Heart left ventricle (tissue), 16 donors: ENCODE measurements at places on chromosomes 2 and 18. TPM values are rescaled to one million over a fixed set of nuclear protein-coding genes. Genes with fewer than 3 reads are reported as not detected.

GRCh38 chr2:153068915-153069314, 350.5 kb downstream of the ARL6IP6 start:
- no peak overlapping the region for H3K4me3 ChIP-seq
- DNase-seq: no peak
- no peak overlapping the region for H3K27ac ChIP-seq

DNA sequence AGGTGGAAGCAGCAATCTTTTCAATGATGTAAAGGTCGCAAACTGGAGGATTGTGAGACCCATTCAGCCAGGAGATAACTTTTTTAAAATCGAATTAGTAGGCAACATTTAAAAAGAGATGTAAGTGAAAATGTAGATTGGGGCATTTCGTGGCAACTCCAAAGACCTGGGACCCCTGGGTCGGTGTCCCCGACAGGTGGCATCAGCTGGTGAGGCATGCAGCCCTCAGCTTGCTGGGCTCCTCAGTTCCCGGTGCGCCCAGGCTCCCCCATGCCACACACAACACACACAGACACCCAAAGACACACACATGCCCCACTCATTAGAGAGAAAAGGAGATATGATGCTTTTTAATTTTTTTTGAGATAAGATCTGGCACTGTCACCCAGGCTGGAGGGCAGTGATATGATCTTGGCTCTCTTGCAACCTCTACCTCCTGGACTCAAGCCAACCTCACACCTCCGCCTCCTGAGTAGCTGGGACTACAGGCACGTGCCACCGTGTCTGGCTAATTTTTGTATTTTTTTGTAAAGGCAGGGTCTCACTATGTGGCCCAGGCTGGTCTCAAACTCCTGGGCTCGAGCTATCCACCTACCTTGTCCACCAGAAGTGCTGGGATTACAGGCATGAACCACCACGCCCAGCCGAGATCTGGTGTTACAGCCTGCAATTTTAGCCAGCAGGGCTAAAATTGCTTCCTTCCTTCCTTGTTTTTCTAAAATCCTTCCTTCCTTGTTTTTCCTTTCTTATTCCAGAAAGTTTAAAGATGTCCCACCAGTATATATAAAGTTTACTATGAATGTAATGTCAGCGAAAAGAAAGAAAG, 122.6 kb upstream of the EPAS1 start:
- H3K36me3 ChIP-seq: no peaks in the 10 kb centered on the region
- peaks cover 10% of the 10 kb centered on the region for H3K4me1 ChIP-seq
- DNase-seq: no peak
- H3K27me3 ChIP-seq: no peaks in the 10 kb centered on the region
- no peak overlapping the region for H3K27ac ChIP-seq
- H3K4me3 ChIP-seq: no peak overlapping the region

Gene PARD6G
- total RNA-seq: 1.4 TPM

DNA sequence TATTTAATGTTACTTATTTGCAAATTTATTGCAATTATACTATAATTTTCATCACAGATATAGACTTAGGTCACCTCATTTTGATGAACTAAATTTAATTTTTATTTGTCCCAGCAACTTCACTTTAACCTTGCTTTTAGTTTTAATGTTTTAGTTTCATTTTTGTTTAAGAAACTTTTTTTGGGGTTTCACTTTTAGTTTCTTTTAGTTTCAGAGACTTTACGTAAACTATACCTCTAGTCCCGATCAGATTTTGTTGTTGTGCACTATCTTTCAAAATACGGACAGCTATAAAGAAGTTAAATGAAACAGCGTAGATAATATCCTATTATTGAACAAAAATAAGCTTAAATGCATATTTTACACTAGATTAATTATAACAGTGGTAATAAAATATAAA, 460.5 kb downstream of the ERBB4 start:
- H3K4me3 ChIP-seq: no peak overlapping the region
- no peak overlapping the region for H3K27ac ChIP-seq
- no peaks in the 10 kb centered on the region for H3K4me1 ChIP-seq
- H3K27me3 ChIP-seq: no peaks in the 10 kb centered on the region

GRCh38 chr18:12904012-12904516, 20.0 kb upstream of the PTPN2 start:
- H3K27ac ChIP-seq: peak overlapping the region; percentile 34
- no peaks in the 10 kb centered on the region for H3K36me3 ChIP-seq
- peaks cover 10% of the 10 kb centered on the region for H3K4me1 ChIP-seq
- no peak for DNase-seq

- H3K4me3 ChIP-seq: no peak overlapping the region
- H3K27me3 ChIP-seq: no peaks in the 10 kb centered on the region
- H3K27ac ChIP-seq: no peak overlapping the region
Measured at GRCh38 chr2:133642791-133643191, 74.5 kb upstream of the NCKAP5 start.

DNA sequence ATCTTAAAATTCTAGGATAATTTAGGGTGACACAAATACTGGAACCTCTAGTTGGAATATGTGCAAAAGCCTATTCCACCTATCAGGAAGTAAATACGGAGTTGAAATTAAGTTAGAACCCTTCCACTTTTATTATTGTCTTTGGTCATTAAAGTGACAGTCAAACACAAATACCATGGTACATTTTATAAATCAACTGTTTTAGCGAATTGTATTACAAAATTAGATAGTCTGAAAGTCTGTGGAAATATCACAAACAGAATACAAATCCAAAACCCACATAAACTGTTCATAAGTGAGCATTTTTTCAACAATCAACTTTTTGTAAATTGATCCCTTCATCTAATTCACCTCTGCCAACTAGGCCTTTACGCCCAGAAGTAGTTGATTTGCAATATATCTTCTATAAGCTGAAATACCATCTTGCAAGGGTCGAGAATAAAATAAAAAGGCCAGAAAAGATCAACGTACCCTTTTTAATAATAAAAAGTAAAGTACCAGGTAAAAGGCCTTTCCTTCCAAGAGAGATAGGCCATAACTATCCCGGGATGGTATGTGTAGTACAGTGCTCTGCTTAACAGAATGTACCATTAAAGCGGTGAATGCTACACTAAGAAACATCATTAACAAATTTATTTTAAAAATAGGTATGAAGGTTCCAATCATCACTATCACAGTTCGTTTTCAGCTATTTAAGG, 1.3 kb downstream of the USP34 start:
- peaks cover 4% of the 10 kb centered on the region for H3K4me1 ChIP-seq
- peak overlapping the region; percentile 97 for H3K27ac ChIP-seq
- peak overlapping the region; percentile 97 for H3K4me3 ChIP-seq
- no peaks in the 10 kb centered on the region for H3K27me3 ChIP-seq
- H3K36me3 ChIP-seq: no peaks in the 10 kb centered on the region

Gene UGT1A9
- total RNA-seq: not detected

Gene OR6B2
- total RNA-seq: not detected

DNA sequence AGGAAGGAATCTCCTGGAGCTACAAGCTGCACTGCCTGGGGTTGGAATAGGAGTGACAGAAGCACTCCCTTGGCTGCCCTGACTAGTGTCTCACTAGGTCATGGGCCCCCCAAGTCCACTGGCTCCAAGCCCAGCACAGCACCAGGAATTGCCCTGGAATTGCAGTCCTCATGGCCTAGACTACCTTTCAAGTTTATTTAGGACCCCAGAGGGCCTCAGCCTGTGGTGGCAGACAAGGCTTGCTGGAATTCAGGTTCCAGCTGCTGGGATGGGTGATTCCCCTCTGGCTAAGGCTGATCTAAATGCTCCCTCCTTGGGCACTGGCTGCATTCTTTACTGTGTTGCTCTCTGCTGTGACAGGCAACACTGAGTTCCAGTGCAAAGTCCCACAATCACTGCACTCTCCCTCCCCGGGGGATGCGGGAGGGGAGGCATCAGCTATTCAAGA, 14.0 kb downstream of the STRADB start:
- H3K36me3 ChIP-seq: peaks cover 47% of the 10 kb centered on the region
- peak; percentile 28 for DNase-seq
- H3K4me1 ChIP-seq: peaks cover 13% of the 10 kb centered on the region
- peak overlapping the region; percentile 81 for H3K27ac ChIP-seq
- no peaks in the 10 kb centered on the region for H3K27me3 ChIP-seq

DNA sequence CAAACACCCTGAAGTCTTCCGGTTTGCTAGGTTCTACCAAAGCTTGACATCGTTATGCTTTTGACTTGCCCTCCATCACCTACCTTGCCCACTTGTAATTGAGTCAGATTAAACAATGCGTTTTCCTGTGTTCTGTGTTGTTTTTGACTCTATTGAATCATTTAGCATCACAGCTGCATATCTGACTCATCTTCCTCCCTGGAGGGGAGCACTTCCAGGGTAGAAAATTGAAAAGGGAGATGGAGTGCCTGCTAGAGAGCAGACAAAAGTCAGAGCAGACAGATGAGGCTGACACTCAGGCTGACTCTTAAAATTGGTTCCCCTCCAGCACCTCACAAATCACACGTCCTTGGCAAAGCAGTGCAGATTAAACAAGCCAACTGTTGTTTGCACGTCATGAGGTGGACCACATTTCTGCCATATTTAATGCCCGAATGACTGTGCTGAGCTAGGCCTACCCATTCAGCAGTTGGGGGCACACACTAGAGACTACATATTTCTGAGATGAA, 2.2 kb downstream of the MPP4 start:
- H3K36me3 ChIP-seq: no peaks in the 10 kb centered on the region
- H3K27me3 ChIP-seq: no peaks in the 10 kb centered on the region
- no peak overlapping the region for H3K4me3 ChIP-seq
- DNase-seq: no peak

DNA sequence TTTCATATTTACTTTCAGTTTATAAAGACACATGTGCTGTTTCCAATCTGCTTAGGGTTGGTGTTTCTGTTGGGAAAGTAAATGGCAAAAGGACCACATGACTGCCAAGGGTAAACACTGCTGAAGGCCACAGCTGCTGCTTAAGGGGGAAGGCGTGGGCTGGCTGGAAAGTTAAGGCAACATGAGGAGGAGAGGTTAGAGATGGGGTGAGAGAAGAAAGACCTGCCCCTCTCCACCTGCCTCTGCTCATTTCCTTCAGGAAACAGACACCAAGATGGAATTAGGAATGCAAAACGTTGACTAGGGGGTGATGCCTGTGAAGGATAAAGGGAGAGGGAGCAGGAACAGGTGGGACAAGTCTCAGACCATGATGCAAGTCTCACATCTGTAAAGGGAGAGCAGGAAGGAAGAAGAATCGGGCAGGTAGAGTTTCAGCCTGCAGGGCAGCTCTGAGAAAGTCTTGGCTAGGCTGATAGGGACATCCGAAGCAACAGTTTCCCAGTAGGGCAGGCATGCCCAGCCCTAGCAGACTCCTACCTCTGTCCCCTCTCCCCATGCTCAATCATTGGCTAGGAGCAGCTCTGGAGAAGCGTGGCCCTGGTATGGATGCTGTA, 86.0 kb downstream of the CDC42EP3 start:
- H3K4me3 ChIP-seq: no peak overlapping the region
- H3K27me3 ChIP-seq: no peaks in the 10 kb centered on the region
- no peak for DNase-seq
- no peaks in the 10 kb centered on the region for H3K36me3 ChIP-seq

GRCh38 chr18:75607701-75608100, 180.2 kb upstream of the SMIM21 start:
- no peaks in the 10 kb centered on the region for H3K27me3 ChIP-seq
- DNase-seq: no peak
- H3K4me1 ChIP-seq: no peaks in the 10 kb centered on the region
- H3K27ac ChIP-seq: no peak overlapping the region
- H3K36me3 ChIP-seq: no peaks in the 10 kb centered on the region

- no peaks in the 10 kb centered on the region for H3K36me3 ChIP-seq
- no peak overlapping the region for H3K4me3 ChIP-seq
- H3K4me1 ChIP-seq: peaks cover 5% of the 10 kb centered on the region
- no peaks in the 10 kb centered on the region for H3K27me3 ChIP-seq
- peak overlapping the region; percentile 34 for H3K27ac ChIP-seq
- DNase-seq: no peak
Measured at GRCh38 chr2:66560683-66561082, 125.8 kb downstream of the MEIS1 start.

DNA sequence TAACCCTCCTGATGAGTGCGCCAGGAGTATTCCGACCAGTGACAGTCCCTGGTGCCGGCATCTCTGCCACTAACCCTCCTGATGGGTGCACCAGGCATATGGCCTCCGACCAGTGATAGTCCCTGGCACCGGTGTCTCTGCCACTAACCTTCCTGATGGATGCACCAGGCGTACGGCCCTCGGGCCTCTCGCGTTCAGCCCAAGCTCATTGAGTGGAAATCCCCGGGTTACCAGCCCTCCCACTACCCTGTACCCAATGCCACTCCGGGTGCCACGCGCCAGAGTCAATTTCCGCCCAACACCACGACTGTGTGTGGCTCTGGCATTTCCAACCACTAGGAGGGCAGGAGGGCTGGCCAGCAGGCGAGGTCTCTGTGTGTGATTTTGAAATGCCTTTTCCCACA, 11.7 kb upstream of the GPC1 start:
- H3K36me3 ChIP-seq: no peaks in the 10 kb centered on the region
- no peaks in the 10 kb centered on the region for H3K27me3 ChIP-seq
- H3K4me1 ChIP-seq: no peaks in the 10 kb centered on the region
- H3K4me3 ChIP-seq: no peak overlapping the region
- no peak overlapping the region for H3K27ac ChIP-seq

GRCh38 chr2:157897106-157897971, 21.2 kb upstream of the ACVR1 start:
- no peaks in the 10 kb centered on the region for H3K4me1 ChIP-seq
- DNase-seq: no peak
- H3K27me3 ChIP-seq: no peaks in the 10 kb centered on the region
- no peak overlapping the region for H3K27ac ChIP-seq
- H3K36me3 ChIP-seq: no peaks in the 10 kb centered on the region
- H3K4me3 ChIP-seq: no peak overlapping the region

DNA sequence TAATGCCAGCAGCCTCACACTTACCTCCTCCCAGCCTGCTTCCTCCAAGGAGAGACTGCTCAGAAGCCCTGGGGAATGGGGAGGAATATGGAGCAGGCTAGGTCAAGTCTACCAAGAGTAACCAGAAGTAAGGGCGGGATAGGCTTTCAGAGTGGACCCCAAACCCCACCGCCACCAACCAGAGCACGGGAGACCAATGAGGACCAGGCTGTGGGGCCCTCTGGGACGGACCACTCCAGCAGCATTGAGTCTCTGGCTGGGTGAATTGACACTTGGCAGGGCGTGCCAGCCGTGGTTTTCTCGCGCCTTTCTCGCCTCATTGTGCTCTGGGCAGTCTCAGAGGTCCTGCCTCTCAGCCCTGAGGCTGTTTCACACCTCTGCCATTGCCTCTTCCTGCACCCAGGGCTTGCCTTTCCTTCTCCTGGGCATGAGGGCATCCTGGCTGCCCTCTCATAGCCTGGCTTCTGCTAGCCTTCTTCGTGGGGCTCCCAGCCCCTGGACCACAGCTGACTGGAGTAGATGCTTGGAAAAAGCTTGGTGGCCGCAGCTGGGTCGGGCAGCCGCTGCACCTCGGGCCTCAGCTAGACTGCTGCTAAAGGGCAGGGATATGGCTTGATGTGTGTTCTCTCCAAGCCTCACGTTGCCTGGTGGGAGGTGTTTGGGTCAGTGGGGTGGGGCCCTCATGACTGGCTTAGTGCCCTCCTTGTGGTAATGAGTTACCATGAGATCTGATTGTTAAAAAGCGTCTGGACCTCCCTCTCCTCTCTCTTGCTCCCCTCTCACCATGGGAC, 40.5 kb upstream of the HS6ST1 start:
- H3K4me1 ChIP-seq: no peaks in the 10 kb centered on the region
- DNase-seq: no peak
- no peaks in the 10 kb centered on the region for H3K36me3 ChIP-seq
- no peak overlapping the region for H3K27ac ChIP-seq
- H3K4me3 ChIP-seq: no peak overlapping the region
- H3K27me3 ChIP-seq: no peaks in the 10 kb centered on the region
